ENCODE measurements at places on chromosomes 6 and 20.

GRCh38 chr6:118735320-118735719 lies 83.9 kb upstream of the CEP85L start:
- H3K4me3 ChIP-seq: peak overlapping the region; percentile 10
- DNase-seq: no peak
- H3K4me1 ChIP-seq: peaks cover 38% of the 10 kb centered on the region
- peaks cover 7% of the 10 kb centered on the region for H3K27me3 ChIP-seq
- H3K36me3 ChIP-seq: peaks cover 1% of the 10 kb centered on the region
- no peak overlapping the region for H3K27ac ChIP-seq

GRCh38 chr20:49045440-49046086 lies 549 bp upstream of the CSE1L start:
- H3K36me3 ChIP-seq: peaks cover 4% of the 10 kb centered on the region
- peaks cover 37% of the 10 kb centered on the region for H3K4me1 ChIP-seq
- H3K4me3 ChIP-seq: peak overlapping the region; percentile 99
- peak overlapping the region; percentile 95 for H3K27ac ChIP-seq

- no peak overlapping the region for H3K27ac ChIP-seq
- DNase-seq: no peak
- no peaks in the 10 kb centered on the region for H3K27me3 ChIP-seq
Observed at GRCh38 chr6:38336922-38337321, 302.8 kb downstream of the BTBD9 start.

DNA sequence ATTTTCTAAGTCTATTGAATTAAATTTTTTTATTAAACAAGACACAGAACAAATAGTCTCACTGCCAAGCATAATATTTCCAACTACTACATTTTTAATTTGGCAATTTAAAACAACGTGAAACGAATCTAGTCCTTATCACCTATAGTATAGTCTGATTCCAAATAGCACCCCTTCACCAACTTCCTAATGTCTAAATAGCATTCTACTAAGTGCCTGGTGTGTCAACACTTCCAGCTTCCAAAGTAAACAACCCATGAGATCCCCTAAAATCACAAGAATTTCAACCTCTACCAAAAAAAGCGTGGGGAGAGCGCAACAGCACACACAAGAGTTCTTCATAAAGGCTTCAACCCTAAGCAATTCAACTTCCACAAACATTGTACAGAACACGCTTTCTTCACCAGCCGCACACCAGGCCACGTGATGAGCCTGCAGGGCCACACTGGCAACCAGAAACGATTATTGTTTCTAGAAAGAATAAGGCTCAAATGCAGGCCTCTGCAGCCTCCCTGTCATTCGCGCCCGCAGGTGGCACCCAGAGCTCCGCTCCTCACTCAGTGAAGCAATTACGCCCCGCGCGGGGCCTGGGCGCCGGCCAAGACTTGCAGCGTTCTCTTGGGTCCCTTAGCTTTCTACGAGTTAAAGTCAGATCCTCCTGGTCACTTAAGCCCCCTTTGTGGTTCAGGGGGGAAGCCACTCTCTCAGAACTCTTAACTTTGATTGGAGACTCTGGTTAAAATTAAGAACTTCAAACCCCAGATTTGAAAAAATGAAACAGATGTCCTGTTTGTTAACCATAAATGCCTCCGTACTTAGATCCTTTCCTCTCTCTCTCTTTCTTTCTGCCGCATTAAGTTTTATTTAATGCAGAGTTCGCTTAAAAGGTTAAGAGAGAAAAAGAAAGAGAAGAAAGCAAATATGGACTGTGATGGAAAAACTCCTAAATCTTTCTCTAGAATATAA lies 18.3 kb downstream of the SIM1 start:
- H3K4me1 ChIP-seq: peaks cover 24% of the 10 kb centered on the region
- no peak for DNase-seq
- H3K27ac ChIP-seq: no peak overlapping the region
- no peaks in the 10 kb centered on the region for H3K36me3 ChIP-seq
- H3K4me3 ChIP-seq: peak overlapping the region; percentile 54
- H3K27me3 ChIP-seq: peaks cover 34% of the 10 kb centered on the region

DNA sequence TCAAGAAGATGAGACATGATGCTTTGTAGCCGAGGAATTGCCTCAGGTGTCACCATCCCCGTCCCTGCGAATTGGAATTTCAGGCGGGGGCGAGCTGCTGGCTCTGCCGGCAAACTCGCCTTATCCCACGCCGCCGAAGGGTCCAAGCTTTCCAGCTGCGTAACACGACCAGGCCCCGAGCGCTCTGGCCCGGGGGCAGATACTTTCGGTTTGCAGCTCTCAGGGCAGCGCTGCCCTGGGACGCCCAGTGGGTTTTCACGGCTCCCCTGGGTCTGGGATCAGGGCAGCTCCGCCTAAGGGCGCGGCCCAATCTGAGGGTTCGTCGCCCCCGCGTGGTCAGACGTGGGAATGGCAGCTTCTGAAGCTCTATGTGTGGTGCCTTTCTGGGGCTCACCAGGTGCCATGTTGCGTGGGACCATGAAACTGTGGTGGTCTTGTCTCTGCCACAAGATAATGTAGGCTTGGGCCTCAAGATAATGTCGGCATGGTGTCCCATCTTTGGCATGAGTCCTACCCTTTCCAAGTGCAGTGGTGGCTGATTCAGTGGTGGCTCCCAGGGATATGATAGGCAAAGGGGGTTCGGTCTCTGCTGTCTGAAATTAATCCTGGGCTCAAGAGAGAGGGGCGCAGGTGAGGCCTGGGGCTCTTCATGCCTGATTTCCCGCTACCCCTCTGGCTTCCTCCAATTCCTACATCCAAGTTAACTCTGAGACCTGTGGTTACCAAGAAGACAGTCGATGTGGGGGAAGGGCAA lies 21.0 kb downstream of the PIGT start:
- H3K36me3 ChIP-seq: no peaks in the 10 kb centered on the region
- no peaks in the 10 kb centered on the region for H3K27me3 ChIP-seq
- peak; percentile 87 for DNase-seq

- H3K36me3 ChIP-seq: peaks cover 29% of the 10 kb centered on the region
- DNase-seq: no peak
- H3K4me3 ChIP-seq: peak overlapping the region; percentile 61
- H3K27ac ChIP-seq: peak overlapping the region; percentile 31
Observed at GRCh38 chr6:158660333-158660754, 10.5 kb downstream of the SYTL3 start.

DNA sequence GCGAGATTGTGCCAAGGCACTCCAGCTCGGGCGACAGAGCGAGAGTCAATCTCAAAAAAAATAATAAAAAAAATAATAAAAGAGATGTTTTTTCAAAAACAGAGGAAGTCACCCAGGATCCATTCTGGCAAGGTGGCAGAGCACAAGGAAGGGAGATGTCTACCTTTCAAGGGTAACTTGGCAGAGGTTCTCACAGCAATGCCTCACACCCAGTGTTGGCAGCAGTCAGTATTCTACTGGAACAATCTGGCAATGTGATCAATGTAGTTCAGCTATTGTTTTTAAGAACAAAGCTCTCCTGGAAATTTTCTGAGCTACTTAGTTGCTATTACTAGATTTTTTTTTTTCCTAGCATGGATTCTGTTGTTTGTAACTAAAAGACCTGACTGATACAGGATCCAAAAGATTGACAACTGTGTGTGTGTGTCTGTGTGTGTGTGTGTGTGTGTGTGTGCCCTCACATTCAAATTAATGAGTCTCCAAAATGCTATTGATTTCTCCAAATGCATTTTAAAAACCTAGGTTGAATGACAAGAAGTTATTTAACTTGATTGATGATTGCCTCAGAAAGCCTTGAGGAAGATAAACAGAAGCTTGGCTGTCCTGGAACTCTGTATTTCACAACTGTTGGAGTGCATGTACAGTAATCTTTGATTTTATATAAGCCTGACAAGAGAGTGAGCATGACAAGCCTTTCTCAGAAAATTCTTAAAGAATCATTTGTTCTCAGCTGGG lies 114.1 kb upstream of the RREB1 start:
- H3K4me3 ChIP-seq: no peak overlapping the region
- H3K4me1 ChIP-seq: no peaks in the 10 kb centered on the region
- H3K27me3 ChIP-seq: no peaks in the 10 kb centered on the region
- H3K27ac ChIP-seq: no peak overlapping the region
- H3K36me3 ChIP-seq: no peaks in the 10 kb centered on the region
- no peak for DNase-seq

GRCh38 chr6:7176208-7176607 lies 68.4 kb downstream of the RREB1 start:
- no peak overlapping the region for H3K27ac ChIP-seq
- H3K27me3 ChIP-seq: no peaks in the 10 kb centered on the region
- DNase-seq: no peak
- H3K4me3 ChIP-seq: no peak overlapping the region

DNA sequence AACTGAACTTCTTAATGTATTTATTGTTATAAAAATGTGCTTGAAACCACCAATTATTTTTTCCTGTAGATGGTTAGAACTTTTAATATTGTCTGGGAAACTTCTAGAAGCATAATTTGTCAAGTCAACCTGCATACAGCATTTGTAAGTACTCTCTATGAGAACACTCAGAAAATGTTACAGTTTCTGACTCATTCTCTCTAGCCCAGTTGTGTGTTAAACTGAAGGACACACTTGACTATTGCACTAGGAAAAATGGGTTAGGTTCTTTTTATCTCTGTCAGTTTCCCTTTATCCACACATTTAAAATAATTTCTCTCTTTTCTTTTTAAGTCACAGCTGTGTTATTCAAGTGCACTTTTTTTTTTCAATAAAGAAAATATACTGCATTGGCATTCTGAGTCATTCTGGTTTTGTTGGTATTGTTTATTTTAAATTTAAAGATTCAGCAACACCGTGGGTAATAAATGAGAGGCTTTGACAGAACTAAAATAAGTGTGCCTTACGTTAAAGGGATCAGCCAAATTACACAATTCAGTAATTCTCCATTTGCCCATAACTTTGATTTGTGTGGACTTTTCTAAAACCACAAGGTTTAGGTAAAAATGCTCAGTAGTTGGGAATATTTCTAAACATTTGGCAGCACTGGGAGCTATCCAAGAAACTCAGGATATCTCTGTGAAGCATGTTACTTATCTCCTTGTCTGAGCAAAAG lies 50.7 kb downstream of the OPN5 start:
- peaks cover 13% of the 10 kb centered on the region for H3K4me1 ChIP-seq
- H3K36me3 ChIP-seq: no peaks in the 10 kb centered on the region
- no peak overlapping the region for H3K4me3 ChIP-seq

DNA sequence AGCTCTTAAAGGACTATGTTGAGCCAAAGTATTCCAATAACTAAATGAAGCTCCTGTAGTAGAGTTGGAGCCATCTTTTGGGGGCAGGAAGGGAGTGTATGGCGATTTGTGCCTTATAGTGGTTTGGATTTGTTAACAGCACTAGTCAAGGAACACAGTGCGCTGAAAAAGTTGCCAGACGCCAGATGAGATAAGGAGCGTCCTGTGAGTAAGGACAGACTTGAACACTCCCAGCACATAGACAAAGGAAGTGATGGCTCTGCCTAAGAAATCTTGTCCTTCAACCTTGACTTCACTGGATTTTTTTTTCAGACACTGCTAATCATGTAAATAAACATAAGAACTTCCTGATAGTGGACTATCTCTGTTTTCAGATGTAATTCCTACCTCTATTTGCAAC lies 136.9 kb downstream of the TRMT11 start:
- no peak for DNase-seq
- no peaks in the 10 kb centered on the region for H3K4me1 ChIP-seq
- no peak overlapping the region for H3K27ac ChIP-seq
- no peaks in the 10 kb centered on the region for H3K36me3 ChIP-seq

DNA sequence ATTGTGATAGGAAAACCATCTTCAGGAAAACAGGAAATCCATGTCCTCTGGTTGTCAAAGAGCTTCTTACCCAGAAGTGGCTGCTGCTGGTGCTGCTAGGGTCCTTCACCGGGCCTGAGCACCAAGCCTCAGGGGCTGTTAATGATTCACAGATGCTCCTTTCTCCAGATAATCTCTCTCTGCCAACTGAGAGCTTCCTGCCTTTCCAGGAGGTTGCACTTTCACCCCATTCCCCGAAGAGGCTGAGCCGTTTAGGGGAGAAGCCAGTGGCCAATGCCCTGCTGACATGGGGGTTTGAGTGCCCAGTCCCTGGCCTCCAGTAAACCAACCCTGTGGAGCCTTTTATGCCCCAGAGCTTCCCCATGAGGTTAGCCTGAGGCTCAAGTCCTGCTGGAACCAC lies 122.4 kb downstream of the CBLN4 start:
- H3K27ac ChIP-seq: no peak overlapping the region
- H3K4me3 ChIP-seq: no peak overlapping the region
- DNase-seq: no peak
- no peaks in the 10 kb centered on the region for H3K36me3 ChIP-seq
- no peaks in the 10 kb centered on the region for H3K4me1 ChIP-seq
- no peaks in the 10 kb centered on the region for H3K27me3 ChIP-seq

DNA sequence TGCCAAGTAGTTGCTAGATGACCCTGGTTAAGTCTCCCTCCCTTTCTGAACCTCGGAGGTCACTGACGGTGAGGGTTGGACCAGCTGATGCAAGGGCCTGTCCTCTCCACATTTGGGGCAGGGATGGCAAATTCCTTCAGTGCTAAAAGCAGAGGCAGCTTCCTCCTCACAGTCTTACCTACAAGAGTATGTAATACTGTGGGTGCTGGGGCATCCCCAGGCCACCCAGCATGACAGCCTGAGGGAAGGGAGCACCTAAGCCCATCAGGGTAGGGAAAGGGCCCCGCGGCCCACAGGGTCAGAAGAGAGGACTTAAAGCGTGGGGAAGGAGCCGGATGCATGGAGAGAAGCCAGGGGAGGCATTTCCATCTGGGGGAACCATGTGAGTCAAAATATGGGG lies 38.0 kb downstream of the TGM3 start:
- H3K27me3 ChIP-seq: no peaks in the 10 kb centered on the region
- no peak overlapping the region for H3K4me3 ChIP-seq
- H3K27ac ChIP-seq: no peak overlapping the region
- no peaks in the 10 kb centered on the region for H3K4me1 ChIP-seq

DNA sequence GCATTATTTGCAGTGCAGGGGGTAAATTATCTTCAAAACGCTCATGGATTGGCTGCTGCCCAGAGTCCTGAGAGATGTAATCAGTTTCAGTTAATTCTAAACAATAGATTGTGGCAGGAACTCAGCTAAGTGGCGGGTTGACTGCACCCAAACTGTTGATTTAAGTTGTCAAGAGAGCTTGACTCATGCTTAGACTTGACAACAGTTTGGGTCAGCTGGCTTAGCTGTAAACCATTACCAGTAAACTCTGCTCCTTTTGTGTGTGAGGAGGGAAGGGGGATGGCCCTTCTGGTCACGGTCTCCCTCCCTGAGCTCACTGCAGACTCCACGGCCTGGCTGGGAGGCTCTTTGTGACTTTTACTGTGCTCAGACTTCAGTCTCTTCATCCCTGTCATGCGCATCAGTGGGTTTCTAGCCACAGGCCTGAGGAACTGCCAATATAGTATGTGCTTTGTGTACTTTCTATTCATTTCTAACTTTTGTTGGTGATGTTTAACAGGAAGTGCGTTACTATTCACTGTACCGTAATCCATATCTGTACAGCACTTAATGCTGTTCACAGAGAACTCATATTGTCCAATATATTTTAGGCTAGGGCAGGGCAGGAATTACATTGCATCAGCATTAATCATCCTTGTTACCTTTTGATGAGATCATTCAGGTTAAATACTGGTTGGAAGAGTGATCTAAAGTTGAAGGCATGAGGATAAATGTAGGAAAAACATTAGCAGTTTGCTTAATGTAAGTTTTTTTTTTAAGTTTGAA lies 488.3 kb downstream of the CDKAL1 start:
- no peak overlapping the region for H3K4me3 ChIP-seq
- H3K27me3 ChIP-seq: no peaks in the 10 kb centered on the region
- H3K27ac ChIP-seq: no peak overlapping the region

Measured in activated T-cell treated with anti-CD3 and anti-CD28 coated beads, Interleukin-2, amount 50 U/mL, for 72 hours (primary cell).